ENCODE measurements at places on chromosomes 3 and 15. TPM values are rescaled to one million over a fixed set of nuclear protein-coding genes. Genes with fewer than 3 reads are reported as not detected.

DNA sequence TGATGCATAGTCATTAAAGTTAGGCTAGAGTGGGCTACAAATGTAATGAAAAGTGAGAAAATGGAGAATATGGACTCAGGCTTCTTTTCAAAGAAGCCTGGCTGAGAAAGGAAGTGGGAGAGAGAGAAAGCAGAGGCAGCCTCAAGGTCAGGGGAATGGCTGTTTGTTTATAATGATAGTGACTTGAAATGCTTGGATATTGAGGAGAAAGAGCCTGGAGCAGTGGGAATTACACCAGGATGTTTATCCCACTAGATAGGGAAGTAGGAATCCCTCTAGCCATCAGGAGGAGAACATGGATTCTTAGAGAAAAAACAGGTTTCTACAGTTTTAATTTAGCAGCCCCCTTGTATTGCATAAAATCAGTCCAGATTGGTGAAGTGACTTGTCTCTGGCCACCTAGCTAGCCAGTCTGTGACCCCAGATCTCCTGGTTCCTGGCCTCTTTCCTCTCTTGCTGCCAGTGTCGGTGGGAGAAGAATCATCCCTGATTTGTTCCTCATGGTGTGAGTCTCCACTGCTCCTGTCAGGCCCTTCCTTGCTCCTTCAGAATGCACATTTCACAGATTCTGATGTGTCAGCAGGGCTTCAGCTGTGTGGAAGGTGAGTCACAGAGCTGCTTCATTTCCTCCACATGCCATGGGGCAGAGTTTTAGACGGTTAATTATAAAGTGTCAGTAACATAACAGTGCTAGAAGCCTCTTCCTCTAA, 32.9 kb downstream of the SEMA6D start:
- DNase-seq = no peak

The MST1R gene
- total RNA-seq = 0.31 TPM

GRCh38 chr3:123511084-123511483, 62.2 kb upstream of the ADCY5 start:
- DNase-seq = no peak

DNA sequence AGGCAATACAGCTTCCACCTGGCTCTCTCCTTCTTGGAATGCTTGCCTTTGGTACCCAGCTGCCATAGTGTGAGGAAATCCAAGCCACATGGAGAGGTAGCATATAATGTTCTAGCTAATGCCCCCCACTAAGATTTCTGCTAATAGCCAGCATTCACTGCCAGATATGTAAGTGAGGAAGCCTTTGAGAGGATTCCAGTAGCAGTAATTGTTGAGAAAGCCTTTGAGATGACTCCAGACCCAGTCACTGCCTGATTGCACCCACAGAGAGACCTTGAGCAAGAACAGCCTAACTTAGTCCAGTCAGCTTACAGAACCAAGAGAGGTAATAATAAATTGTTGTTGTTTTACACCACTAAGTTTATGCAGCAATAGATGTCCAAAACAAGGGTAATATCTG, 63.1 kb downstream of the STRIT1 start:
- DNase-seq = no peak

The TNFAIP8L3 gene
- total RNA-seq = 1.9 TPM

DNA sequence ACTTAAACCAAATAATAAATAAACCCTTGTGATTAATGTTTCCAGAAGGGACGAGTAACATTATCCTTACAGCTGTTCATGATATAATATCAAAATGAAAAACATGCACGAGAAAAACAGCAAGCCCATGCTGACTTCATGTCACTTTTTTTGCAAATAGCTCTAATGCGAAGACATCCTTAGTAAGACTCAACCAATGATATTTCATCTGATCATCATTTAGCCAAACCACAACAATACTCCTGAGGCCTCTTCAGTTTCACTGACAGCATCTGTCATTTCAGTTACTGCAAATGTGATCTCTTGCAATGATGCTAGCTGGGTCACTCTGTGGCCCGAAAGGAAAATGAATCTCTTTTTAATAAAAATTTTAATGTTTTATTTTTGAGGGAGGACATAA, 74.0 kb downstream of the POLR2M start:
- DNase-seq = no peak

- DNase-seq = no peak
Measured at GRCh38 chr3:189632242-189632641, 1.1 kb downstream of the TP63 start.

DNA sequence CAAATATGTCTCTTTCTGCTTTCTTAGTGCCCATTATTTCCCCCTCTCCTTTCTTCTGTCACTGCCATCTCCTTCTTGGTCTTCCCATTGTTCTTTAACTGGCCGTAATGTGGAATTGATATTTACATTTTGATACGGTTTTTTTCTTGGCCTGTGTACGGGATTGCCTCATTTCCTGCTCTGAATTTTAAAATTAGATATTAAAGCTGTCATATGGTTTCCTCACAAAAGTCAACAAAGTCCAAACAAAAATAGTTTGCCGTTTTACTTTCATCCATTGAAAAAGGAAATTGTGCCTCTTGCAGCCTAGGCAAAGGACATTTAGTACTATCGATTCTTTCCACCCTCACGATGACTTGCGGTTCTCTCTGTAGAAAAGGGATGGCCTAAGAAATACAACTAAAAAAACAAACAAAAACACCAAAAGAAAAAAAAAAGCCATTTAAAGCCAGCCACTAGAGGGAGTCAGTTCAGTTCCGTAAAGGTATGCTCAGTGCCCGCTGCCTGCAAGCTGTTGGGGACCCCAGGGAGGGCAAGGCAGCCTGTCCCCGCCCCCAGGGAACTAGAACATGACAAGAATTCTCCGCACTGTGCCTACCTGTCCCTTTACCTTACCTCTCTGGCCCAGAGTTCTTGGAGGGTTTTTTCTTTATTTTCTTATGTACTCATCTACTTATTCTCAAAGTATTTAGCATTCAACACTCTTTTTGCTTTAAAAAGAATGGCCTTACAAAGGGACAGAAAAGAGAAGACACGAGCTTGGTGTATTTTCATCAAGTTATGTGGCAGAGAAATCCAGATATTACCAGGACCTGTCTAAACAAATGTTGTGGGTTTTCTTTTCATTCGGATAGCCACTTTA, 30.0 kb upstream of the NR2E3 start:
- DNase-seq = no peak

- DNase-seq = no peak
Measured at GRCh38 chr3:157475921-157476414, 27.2 kb downstream of the VEPH1 start.

The LRRK1 gene
- total RNA-seq = 1.4 TPM

DNA sequence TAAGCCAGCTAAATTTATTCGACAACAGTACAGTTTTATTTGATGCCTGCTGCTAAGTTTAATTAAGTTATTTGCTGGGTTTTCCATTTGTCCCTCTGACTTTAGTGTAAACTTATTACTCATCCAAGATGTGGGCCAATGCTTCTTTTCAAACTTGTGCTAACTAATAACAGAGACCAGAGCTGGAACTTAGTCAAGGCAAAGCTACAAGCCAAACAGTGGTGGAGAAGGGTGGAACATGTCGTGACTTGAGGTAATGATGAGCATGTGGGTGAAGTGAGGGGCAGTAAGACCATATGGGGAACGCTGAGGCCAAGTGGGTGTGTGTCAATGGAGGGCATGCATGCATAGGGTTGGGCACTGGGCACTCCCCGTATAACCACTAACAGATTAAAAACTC, 63.9 kb downstream of the NMD3 start:
- DNase-seq = no peak
